Stimulated activated CD8-positive, alpha-beta memory T cell treated with anti-CD3 and anti-CD28 coated beads, Interleukin-7, amount 100 ng/mL, for 24 hours (primary cell): ENCODE measurements at places on chromosomes 3 and 15.

GRCh38 chr15:47461652-47462141, 255.6 kb upstream of the SEMA6D start:
- no peak for DNase-seq

- DNase-seq: no peak
Observed at GRCh38 chr3:23437484-23438145, 234.5 kb downstream of the UBE2E2 start.

GRCh38 chr15:101554115-101554915, 64.8 kb upstream of the PCSK6 start:
- no peak for DNase-seq

- no peak for DNase-seq
Observed at GRCh38 chr3:138854204-138854603, 19.5 kb upstream of the PIK3CB start.

DNA sequence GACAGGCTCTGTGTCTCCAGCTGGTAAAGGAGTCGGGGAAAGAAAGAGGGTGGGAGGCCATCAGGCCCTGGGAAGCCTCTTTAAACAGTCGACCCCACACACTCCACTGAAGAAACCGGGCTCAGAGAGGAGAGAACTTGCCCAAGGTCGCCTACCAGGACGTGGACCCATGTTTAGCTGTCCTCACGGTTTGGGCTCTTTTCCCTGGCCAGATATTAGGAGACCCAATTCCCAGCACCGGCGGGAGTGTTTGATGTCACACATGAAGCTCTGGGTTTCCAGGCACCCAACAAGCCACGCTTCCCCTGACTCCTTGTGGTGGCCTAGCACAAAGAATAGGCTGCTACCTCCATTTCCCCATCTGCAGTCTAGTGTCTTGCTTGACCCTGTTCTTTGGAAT, 52.2 kb upstream of the GRIP2 start:
- DNase-seq: no peak

- no peak for DNase-seq
Observed at GRCh38 chr3:3815206-3815605, 16.0 kb downstream of the LRRN1 start.

DNA sequence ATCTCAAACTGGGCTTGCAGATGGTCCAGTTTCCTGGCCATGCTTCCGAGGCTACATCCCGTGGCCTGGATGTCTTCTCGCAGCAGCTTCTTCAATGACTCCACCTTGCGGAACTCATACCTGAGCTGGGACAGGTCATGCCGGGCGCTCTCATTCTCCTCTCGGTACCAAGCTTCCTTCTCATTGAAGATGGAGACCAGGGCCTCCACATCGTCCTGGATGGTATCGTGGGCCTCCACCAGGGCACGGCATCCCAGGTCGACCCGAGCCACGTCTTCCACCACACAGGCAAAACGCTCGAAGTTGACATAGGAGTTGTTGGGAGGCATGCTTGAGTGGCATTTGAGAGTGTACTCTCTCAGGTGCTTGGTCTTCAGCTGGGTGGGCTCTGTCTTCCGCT, 89.2 kb upstream of the HERC1 start:
- DNase-seq: no peak

GRCh38 chr3:54578417-54578816, 349.4 kb downstream of the LRTM1 start:
- DNase-seq: no peak

- no peak for DNase-seq
Observed at GRCh38 chr3:193737191-193737751, 144.3 kb downstream of the OPA1 start.

DNA sequence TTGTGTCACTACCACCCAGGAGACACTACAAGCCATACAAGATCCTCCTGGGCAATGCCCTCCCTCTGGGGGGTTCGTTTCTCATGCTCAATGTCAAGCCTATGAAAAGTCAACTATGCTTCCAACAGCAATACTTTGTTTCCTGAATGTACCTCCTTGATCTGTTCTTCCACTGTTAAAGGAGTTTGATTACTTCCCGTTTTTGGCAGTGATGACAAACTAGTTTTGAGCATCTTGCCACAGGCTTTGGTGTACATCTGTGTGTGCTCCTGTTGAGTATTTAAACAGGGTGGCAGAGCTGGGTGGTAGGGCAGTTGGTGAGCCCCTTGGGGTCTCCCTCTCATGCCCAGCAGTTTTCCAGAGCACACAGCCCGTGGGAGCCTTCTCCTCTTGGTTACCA, 81.4 kb downstream of the IL12A start:
- DNase-seq: no peak

GRCh38 chr3:159839561-159840379, 148.9 kb upstream of the IL12A start:
- DNase-seq: no peak

DNA sequence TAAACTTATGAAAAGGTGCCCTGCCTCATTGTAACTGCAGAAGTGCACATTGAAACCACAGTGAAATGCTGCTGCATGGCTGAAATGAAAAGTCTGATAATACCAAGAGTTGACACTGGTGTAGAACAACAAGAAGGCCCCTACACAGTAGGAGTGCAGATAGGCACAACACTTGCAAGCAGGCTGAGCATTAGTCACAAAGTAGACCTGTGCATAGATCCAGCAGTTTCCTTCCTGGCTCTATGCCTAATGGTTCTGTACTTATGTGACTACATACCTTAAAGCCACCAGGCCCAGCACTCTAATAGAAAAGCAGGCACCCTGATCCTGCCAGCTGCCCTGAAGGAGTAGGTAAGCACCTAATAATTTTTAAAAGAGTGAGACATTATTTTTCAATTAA, 41.8 kb downstream of the PRR23E start:
- no peak for DNase-seq

GRCh38 chr3:101861789-101862415, 12.6 kb downstream of the NFKBIZ start:
- DNase-seq: no peak

GRCh38 chr3:40336101-40336500, 26.6 kb downstream of the EIF1B start:
- no peak for DNase-seq

- DNase-seq: no peak
Observed at GRCh38 chr3:40878464-40878905, 320.8 kb upstream of the CTNNB1 start.

- no peak for DNase-seq
Observed at GRCh38 chr3:52299879-52300611, 12.4 kb downstream of the GLYCTK start.

- no peak for DNase-seq
Observed at GRCh38 chr15:51667478-51667877, 13.8 kb upstream of the SCG3 start.

DNA sequence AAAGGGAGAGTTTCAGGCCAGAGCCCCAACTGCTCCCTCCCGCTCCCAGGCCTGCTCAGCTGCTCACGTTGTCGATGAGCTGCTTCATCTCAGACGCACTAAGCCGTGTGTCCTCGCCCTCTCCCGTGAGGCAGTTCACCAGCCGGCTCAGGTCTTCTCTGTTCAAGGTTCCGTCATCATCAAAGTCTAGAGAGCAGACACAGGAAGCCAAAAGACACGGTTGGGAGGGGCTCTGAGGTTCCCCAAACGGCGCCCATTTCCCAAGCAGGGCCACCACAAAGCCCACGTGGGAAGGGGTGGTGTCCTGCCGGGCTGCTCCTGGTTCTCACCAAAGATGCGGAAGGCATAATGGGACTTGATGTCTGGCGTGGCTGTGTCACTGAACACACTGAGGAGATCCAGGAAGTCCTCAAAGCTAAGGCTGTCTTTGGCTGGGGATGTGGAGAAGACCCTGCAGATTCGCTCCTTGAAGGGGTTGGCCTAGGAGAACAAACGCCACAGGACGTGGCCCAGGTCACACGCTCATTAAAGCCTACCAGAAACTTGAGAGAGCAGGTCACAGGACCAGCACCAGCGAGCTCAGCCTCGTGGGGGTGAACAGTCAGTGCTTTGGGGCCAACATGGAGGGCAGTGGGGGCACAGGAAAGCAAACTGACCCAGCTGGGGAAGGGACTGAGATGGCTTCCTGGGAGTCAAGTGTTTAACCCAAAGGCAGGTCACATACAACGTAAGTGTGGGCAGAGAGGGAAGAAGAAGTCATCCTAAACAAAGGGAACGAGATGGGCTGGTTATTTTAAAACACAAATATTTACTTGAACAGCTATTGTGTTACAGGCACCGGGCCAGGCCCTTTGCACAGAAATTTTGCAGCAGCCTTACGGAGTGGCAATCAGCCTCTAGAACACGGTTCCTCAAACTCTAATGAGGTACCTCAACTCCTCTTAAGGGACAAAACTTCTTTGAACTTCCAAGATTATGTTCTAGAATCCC, 2.4 kb downstream of the CIB1 start:
- DNase-seq: peak; percentile 22
